ENCODE measurements at places on chromosomes 6 and 20. TPM values are rescaled to one million over a fixed set of nuclear protein-coding genes. Genes with fewer than 3 reads are reported as not detected.

GRM1 gene
- 5.6 TPM for total RNA-seq

DNA sequence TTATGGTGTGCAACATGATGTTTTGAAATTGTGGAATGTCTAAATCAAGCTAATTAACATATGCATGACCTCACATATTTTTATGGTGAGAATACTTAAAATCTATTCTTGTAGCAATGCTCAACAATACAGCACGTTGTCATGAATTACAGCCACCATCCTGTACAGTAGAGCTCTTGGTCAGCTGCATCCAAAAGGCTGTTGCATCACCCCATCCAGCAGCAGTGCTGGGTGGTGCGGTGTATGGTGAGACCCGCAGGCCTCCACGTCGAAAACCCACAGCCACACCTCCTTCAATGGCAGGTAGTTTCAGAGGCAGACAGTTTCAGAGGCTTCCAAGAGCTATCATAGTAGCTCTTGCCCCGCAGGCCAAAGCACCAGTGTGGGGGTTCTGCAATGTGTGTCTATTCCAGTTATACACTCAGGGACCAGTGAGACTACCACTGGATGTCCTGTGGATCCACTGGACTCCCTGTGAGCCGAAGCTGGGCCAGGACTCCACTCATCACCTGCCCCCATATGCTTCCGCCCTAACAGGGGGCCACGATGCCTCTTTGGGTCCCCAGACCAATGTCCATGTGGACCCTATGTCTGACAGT lies 23.4 kb downstream of the PACSIN1 start:
- no peaks in the 10 kb centered on the region for H3K4me1 ChIP-seq
- H3K27ac ChIP-seq, result no peak overlapping the region
- H3K27me3 ChIP-seq, result no peaks in the 10 kb centered on the region
- no peak overlapping the region for H3K4me3 ChIP-seq

DNA sequence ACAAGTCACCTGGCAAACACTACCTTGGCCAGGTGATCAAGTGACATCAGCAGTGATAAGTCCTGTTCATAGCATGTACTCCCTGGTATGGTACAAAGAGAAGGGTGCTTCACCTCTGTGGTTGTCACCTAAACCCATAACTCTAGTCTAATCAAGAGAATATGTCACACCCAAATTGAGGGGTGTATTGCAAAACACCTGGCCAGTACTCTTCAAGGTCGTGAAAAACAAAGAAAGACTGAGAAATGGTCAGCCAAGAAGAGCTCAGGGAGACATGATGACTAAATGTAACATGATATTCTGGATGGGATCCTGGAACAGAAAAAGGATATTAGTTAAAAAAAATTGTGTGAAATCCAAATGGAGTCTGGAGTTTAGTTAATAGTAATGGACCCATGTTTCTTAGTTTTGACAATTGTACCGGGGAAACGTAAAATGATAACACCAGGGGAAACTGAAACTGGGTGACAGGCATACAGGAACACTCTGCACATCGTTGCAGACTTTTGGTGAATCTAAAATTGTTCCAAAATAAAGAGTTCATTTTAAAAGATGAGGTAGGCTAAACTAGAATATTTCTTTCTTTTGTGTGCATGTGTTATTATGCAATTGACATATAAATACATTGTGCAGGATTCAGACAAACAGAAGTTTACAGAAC lies 262.0 kb downstream of the CDC5L start:
- H3K27me3 ChIP-seq, result no peaks in the 10 kb centered on the region
- DNase-seq, result no peak
- no peak overlapping the region for H3K27ac ChIP-seq
- no peaks in the 10 kb centered on the region for H3K36me3 ChIP-seq
- no peak overlapping the region for H3K4me3 ChIP-seq
- no peaks in the 10 kb centered on the region for H3K4me1 ChIP-seq

- no peaks in the 10 kb centered on the region for H3K27me3 ChIP-seq
- no peaks in the 10 kb centered on the region for H3K36me3 ChIP-seq
- no peak overlapping the region for H3K27ac ChIP-seq
- H3K4me1 ChIP-seq, result peaks cover 3% of the 10 kb centered on the region
These were observed 26.1 kb downstream of the RBCK1 start for GRCh38 chr20:434221-434620.

GRCh38 chr20:15138548-15139126 lies 801.2 kb upstream of the FLRT3 start:
- DNase-seq, result no peak
- no peak overlapping the region for H3K4me3 ChIP-seq
- H3K4me1 ChIP-seq, result no peaks in the 10 kb centered on the region
- no peaks in the 10 kb centered on the region for H3K27me3 ChIP-seq

DNA sequence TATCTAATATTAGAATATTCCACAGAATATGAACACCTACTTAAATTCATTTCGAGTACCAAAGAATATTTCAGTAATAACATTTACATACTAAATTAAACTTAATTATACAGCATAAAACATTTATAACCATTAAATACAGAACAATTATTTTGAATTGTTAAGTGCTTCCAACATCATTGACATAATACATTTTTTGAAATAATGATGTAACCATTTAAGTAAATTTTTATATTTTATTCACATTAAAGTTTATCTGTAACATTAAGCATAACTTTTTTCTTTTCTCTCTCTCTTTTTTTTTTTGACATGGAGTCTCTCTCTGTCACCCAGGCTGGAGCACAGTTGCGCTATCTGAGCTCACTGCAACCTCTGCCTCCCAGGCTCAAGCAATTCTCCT lies 44.5 kb downstream of the FUT9 start:
- H3K27me3 ChIP-seq, result no peaks in the 10 kb centered on the region
- H3K4me3 ChIP-seq, result no peak overlapping the region
- no peaks in the 10 kb centered on the region for H3K4me1 ChIP-seq
- no peak overlapping the region for H3K27ac ChIP-seq
- DNase-seq, result no peak
- H3K36me3 ChIP-seq, result no peaks in the 10 kb centered on the region

GRCh38 chr6:94270091-94270948 lies 851.0 kb upstream of the EPHA7 start:
- H3K36me3 ChIP-seq, result no peaks in the 10 kb centered on the region
- DNase-seq, result peak; percentile 16
- no peak overlapping the region for H3K27ac ChIP-seq

GRCh38 chr6:154450498-154450897 lies 60.0 kb downstream of the CNKSR3 start:
- peaks cover 5% of the 10 kb centered on the region for H3K4me1 ChIP-seq
- no peak for DNase-seq
- H3K27ac ChIP-seq, result no peak overlapping the region
- H3K27me3 ChIP-seq, result no peaks in the 10 kb centered on the region

SPATS1 gene
- total RNA-seq, result 10.7 TPM

DNA sequence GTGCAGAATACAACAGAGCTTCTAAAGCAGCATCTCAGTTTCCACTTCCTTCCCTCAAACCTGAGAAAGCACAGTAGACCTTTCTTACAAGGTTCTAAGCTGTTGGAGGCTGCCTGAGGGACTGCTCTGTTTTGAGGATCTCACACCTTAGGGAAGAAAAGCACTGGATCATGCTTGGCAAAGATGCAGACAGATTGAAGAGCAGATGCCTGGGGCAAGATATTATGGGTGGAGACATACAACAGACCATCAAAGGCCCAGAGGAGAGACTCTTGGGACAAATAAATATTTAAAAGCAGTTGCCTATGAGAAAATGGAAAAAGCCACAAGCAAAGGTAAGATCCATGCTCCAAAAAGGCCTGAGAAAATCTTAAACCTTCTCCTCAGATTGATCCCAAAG lies 6.2 kb downstream of the ZNF337 start:
- H3K36me3 ChIP-seq, result no peaks in the 10 kb centered on the region
- DNase-seq, result no peak
- no peaks in the 10 kb centered on the region for H3K4me1 ChIP-seq
- H3K4me3 ChIP-seq, result no peak overlapping the region

GPX5 gene
- total RNA-seq, result 1.2 TPM

DNA sequence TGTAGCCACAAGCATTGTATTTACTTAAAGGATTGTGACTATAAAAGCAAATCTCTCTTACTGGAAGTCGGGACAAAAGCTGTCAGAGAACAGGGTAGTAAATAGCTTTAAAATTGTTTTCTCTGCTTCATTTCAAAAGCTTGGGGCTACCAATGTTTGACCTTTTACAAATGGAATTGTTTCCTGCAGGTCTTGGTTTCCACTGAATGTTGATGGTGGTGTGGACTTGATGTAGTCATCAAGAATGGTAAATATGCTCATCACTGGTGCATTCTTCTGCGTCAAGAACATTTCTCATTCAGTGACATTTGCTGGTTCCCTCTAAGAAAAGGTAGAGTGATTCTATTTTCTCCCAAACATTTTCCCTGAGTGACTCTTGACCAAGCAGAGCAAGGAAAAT lies 435.4 kb upstream of the KHDRBS2 start:
- H3K4me1 ChIP-seq, result no peaks in the 10 kb centered on the region
- no peak for DNase-seq
- H3K27me3 ChIP-seq, result no peaks in the 10 kb centered on the region
- H3K4me3 ChIP-seq, result no peak overlapping the region
- no peaks in the 10 kb centered on the region for H3K36me3 ChIP-seq

DNA sequence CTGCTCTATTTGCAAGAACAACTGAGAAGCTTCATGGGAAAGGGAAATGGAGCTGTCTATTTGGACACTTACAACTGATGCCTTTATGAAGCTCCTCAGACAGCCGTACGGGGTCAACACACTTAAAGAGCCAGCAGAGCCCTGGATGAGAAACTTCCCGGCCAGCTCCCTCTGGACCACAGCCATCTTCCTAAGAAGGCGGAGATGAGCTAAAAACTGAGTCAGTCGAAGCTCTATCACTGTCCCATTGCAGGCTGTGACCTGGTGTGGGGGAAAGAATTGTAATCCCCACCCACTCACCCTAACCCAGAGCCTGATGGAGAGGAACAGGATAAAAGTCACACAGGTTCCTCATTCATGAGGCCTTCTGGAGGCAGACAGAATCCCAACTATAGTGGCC lies 360.4 kb upstream of the JARID2 start:
- H3K36me3 ChIP-seq, result no peaks in the 10 kb centered on the region
- no peak for DNase-seq
- H3K27me3 ChIP-seq, result no peaks in the 10 kb centered on the region

C20orf141 gene
- total RNA-seq, result 177 TPM
